NCI-H2081 treated with DMSO at 0.1 percent for 48 hours (cell line): ENCODE measurements at places on chromosomes 7 and 10.
A peak's percentile ranks its signal among the peaks of the same experiment; 100 is the strongest.

DNA sequence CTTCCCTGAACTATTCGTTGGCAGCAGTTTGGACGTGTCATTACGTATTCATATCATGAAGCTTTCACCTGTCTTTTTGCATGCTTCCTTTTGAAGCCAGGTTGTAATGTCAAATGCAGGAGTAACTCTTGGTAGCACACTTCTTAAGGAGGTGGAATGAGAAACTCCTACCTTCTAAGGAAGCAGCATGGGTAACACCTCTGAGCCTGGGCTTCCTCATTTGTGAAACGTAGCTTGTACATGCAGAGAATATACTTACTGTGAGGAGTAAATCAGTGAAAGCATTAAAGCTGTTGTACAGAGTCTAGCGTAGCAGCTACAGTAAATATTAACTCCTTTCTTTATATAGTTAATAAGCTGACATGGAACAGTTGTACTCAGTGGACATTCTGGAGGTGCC is 21.1 kb downstream of the CUL1 start:
- DNase-seq: no peak

- DNase-seq: no peak
These were observed 274.2 kb downstream of the ADARB2 start for GRCh38 chr10:1462994-1463633.

GRCh38 chr7:77427996-77428603 is 12.0 kb upstream of the GSAP start:
- DNase-seq: no peak

GRCh38 chr7:64774204-64774842 is 19.9 kb upstream of the ZNF138 start:
- DNase-seq: no peak

DNA sequence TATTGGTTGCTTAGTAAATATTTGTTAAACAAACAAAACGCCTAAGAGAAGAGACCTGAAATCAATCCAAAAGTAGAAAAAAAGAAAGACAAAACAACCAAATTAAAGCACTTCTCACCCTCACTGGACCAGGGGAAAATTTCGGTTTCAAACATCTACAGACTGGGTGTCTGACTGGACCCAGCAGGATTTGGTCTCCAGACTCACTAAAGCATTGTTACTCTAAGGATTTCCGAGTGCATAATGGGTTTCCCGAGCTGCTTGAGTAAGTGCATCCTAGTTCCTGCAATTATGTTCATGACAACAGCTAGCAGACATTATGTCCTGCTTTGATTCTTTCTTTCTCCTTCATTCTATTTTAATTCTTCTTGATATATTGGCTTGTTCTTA is 51.8 kb upstream of the FAM3C start:
- no peak for DNase-seq

DNA sequence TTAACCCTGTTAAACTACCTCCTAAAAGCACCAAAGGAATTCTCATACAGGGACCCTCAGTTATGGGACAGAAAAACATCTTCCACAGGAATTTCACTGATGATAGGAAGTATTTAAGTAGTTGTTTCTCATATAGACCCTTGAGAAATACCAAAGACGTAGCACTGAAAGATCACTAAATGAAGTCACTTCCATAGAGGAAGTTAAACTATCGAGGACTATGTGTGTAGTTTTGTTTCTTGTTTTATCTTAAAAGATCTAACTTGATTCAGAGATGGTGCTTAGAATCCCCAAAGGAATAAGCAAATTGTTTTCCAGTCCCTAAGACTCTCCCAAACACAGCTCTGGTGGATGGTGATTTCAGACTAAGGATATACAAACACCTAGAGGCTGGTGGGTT is 94.8 kb upstream of the AFAP1L2 start:
- DNase-seq: no peak

DNA sequence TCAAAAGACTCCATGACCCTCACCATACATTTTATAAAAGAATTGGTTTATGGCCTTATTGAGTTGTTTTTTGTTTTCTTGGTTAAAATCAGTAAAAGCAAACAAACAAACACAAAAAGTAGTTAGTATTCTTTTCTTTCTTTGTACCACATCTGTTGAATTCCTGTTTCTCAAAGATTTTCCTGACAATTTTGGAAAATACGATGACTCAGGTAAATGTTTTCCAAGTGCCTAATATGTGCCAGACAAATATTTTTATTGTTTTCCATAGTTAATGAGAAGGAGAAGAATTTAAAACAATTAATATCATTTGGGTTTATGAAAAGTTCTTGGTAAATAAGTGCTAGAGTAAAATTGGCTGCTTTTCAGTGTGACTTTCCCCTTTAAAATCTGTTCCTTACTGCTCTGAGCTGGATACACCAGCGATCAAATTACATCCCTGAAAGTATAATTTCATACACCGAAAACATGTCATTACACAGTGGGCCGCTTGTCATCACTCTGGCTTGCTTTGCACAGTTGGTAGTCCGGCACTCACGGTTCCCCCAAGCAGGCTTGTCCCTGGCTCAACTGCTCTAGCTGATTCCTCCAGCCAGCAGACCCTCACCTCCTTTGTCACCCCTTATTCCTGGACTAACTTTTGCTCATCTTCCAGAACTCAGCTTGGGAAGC is 80.5 kb downstream of the TBXAS1 start:
- DNase-seq: peak; percentile 76

DNA sequence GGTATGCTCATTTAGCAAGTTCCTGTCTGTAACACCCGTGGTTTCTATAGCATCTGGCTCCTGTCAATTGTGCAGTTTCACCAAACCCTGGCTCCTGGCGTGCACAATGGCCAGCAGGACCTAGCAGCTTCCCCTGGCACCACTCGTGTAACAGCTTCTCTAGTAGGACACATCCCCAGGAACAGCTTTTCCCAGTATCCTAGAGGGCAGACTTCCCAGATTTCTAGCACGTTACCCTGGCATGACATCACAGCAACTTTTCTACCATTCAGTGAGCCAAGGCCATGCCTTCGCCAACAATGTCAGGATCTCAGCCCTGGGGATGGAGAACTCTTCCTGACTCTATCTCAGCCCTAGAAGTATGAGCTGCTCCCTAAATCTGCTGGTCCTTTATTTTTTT is 6.5 kb downstream of the YME1L1 start:
- no peak for DNase-seq

GRCh38 chr10:21926949-21927348 is 76.6 kb downstream of the DNAJC1 start:
- DNase-seq: no peak

GRCh38 chr10:129808092-129808983 is 155.7 kb downstream of the EBF3 start:
- DNase-seq: no peak

DNA sequence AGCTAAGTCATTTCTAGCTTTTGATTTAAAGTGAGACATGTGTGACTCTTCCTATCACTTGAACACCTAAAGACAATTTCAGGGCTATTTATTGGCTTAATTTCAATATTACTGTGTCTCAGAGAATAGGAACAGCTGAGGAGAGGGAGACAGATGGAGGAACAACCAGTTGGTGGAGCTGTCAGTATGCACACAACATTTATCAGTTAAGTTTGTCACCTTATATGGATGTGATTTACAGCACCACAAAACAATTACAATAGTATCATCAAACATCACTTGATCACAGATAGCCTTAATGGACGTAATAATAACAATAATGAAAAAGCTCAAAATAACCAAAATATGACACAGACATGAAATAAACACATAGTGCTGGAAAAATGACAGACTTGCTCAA is 129.6 kb downstream of the NPSR1 start:
- DNase-seq: no peak

GRCh38 chr7:79927116-79927515 is 207.5 kb upstream of the GNAI1 start:
- no peak for DNase-seq

DNA sequence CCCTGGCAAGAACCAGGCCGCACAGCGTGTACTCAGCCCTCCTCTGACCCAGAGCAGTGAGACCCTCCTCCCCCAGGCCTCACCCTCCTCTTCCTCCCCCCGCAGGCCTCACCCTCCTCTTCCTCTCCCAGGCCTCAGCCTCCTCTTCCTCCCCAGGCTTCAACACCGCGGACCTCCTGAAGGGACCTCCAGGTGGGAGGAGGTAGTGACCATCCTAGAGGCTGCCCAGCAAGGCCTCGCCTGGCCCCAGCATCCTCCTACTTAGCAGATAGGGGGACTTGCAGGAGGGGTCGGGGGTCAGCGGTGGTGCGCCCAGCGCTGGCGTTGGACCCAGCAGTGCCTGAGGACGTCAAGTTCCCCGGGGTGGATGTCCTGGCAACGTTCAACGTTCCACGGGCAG is 270.8 kb downstream of the ELFN1 start:
- no peak for DNase-seq

DNA sequence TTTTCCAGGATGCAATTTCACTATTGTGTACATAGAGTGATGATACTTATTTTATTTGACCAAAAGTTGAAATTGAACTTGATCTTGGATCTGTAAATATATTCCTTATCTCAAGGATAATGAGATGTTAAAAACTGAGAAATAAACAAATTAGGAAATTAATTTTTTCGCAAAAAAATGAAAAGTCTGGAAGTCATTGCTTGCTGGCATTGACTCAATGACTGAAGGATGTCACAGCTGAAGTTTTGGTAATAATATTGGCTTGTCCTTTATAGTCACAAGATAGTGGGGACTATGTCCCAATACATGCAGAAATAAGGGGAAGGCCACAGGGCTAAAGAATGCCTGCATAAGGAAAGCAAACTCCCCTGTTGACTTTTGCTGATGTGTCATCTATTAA is 92.8 kb downstream of the FOXP2 start:
- DNase-seq: no peak

- DNase-seq: no peak
These were observed 214.6 kb upstream of the TMEM72 start for GRCh38 chr10:44696496-44696895.

- no peak for DNase-seq
These were observed 37.5 kb downstream of the UNCX start for GRCh38 chr7:1270181-1270580.

GRCh38 chr7:74263399-74264120 is 9.4 kb upstream of the RFC2 start:
- DNase-seq: no peak

- DNase-seq: no peak
These were observed 101.2 kb upstream of the RPA3 start for GRCh38 chr7:7819442-7820247.

- DNase-seq: no peak
These were observed 162.6 kb downstream of the ADAM12 start for GRCh38 chr10:126225672-126226008.

DNA sequence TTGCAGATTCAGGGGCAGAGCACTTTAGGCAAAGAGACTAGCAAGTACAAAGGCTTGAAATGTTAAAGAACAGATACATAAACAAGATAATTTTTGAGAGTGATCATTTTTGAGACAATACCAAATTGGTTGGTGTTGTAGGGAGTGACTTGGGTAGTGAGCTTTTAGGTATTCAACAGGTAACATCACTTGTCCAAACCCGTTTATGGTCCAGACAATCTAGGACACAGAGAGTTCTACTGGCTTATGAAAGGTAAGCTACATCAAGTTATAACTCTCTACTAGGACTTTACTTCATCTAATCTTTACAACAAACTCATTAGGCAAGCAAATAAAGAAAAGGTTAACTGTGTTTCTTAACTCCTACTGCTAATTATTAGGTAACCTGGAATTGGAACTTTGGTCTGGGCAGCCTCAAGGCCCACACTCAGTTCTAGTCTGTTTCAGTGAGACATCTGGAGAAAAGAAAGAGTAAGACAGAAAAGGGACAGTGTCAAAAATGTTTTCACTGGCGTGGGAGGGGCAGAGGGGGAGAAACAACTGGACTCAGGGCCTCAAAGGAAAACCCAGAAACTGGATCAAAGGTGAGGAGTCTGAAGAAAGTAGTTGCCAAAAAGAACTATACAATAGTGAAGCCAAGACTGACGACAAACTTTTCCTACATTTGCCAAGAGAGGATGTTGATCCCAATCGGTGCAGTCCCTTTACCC is 39.2 kb downstream of the GNAT3 start:
- no peak for DNase-seq
